ENCODE measurements at places on chromosomes 16 and 17.

DNA sequence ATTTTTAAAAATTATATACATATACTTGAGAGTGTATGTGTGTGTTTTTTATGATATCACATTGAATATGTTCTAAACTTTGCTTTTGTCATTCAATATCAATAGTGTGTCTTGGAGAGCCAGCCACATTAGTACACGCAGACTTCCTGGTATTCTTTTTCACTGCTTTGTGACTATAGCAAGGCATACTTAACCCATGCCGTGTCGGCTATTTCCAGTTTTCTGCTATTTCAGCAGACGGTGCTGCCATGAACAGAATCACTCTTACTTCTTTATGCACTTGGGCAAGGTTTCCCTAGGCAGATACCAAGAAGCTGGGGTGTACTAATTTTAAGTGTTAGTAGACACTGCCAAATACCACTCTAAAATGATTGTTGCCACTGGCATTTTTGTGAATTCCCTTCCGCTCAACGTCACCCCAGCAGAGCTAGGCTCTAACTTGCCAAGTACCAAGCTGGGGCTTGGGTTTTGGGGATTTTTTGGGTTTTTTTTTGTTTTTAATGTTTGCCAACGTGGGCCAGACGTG lies 134.9 kb downstream of the SOCS1 start:
- no peak for DNase-seq

DNA sequence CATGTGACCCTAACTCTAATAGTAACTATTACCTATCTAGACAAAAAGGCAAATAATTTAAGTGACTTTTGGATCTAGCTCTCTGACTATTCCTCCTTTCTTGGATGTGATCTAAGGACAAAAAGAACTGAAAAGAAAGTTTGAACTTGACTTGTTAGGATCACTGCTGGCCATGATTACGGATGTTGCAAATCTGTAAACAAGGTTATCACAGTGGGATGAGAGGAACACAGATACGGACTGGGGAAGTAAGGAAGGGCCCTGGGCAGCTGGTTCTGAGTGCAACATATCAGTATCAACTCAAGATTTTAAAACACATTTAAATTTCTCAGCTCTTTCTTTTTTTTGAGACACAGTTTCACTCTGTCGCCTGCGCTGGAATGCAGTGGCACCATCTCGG lies 78.7 kb downstream of the MRM3 start:
- DNase-seq: no peak

DNA sequence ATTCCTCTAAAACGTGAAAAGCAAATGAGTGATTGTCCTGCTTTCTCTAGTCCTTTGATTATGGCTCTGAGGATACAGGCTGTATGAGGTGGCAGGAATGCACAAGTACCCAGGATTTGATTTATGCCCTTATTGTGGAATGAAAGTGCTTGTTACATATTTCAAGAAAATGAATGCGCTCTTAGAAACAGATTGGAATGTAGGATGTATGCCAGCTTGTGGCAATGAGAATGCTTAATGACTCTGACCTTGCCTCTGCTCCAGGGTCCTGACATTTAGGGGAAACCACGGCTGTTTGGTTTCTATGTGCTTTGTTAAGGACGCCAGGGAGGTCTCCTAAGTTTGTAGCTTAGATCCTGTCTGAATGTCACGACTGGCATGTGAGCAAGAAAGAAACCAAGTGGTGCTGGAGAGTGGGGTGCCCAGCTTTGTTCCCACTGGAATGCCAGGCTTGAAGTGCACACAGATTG lies 22.0 kb downstream of the PRCD start:
- DNase-seq: no peak

- DNase-seq: no peak
Measured at GRCh38 chr16:89458551-89458950, 31.8 kb downstream of the ANKRD11 start.
